ENCODE measurements at places on chromosomes 1 and 21.
A peak's percentile ranks its signal among the peaks of the same experiment; 100 is the strongest.

- no peak for DNase-seq
These were observed 10.7 kb upstream of the ELF3 start for GRCh38 chr1:201999625-202000238.

- DNase-seq: no peak
These were observed 5.7 kb upstream of the TENT5B start for GRCh38 chr1:27018316-27018715.

- no peak for DNase-seq
These were observed 79.8 kb upstream of the HAO2 start for GRCh38 chr1:119288751-119289150.

GRCh38 chr1:38092256-38092655 is 45.7 kb upstream of the POU3F1 start:
- no peak for DNase-seq

- peak; percentile 13 for DNase-seq
These were observed 1.6 kb downstream of the DRAXIN start for GRCh38 chr1:11693024-11693590.

GRCh38 chr1:171793636-171794035 is 12.2 kb downstream of the METTL13 start:
- no peak for DNase-seq

GRCh38 chr1:1540818-1541628 is 599 bp upstream of the TMEM240 start:
- no peak for DNase-seq

GRCh38 chr21:38236232-38236631 is 20.6 kb upstream of the KCNJ15 start:
- no peak for DNase-seq

DNA sequence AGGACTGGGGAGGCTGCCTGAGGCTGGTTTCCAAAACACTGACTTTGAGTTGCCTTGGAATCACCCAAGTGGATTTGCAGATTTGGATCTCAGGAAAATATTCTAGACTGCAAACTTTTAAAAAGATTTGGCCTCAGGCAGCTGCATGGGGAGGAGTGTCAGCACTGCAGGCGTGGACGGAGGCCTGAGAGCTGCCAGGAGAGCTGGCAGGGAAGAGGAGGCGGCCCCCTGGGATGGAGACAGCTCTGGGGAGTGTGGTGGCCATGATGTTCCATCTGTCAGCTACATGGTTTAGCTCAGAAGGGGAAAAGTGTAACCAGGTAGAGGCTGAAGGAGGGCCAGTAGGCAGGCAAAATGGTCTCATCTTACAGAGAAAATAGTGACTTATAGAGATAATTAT is 72.1 kb downstream of the VPS26C start:
- DNase-seq: no peak

DNA sequence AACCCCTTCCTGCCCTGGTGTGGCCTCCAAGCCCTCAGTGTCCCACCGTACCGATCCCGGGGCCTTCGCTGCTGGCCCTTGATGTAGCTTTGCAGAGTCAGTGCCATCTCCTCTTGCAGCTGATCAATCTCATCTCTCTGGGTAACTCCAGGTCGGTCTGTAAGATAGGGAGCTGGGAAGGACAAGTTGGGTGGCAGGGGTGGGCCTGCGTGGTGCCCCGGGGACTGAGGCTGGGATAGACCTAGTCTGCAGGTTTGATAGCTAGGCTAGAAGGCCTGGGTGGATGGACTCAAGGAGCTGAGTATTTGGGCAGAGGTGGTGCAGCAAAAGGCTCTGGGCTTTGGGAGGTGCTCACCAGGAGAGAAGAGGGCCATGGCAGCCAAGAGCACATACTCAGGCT is 4.9 kb downstream of the TOMM40L start:
- DNase-seq: no peak

GRCh38 chr1:151364996-151365395 is 7.5 kb downstream of the SELENBP1 start:
- no peak for DNase-seq

GRCh38 chr1:177077006-177077405 is 87.5 kb downstream of the ASTN1 start:
- DNase-seq: no peak

- DNase-seq: no peak
These were observed 30.0 kb upstream of the RGS4 start for GRCh38 chr1:163038928-163039706.

- no peak for DNase-seq
These were observed 93.9 kb upstream of the TARDBP start for GRCh38 chr1:10918531-10918930.

GRCh38 chr1:41981796-41982195 is 63.1 kb upstream of the HIVEP3 start:
- DNase-seq: no peak

DNA sequence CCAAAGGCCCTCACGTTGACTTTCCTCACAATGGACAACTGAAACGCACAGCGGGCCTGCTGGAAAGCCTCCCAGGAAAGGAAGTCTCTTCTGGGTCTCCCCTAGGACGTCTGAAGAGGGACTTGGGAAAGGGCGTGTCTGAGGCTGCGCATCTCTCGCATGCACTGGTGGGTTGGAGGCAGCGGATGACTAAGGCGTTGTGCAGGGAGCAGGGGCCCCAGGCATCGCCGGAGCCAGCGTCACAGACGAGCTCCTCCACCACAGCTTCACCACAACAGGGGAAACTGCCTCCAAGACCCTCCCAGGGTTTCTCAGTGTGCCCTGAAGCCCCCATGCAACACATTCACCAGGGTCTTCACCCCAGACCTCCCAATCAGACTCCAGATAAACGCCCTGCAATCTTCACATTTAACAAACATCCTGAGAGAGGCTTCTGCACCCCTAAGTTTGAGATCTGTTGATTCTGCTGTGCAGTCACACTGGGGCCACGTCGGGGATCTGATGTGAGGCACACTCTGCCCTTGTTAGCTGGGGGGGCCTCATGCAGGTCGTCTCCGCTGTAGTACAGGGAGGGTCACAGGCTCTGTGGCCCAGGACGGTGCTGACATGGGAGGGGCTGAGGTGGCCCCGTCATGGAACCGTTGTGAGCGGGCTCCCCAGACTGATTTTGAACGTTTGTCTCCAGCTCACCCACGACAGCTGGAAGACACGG is 7.0 kb upstream of the TFF1 start:
- no peak for DNase-seq

DNA sequence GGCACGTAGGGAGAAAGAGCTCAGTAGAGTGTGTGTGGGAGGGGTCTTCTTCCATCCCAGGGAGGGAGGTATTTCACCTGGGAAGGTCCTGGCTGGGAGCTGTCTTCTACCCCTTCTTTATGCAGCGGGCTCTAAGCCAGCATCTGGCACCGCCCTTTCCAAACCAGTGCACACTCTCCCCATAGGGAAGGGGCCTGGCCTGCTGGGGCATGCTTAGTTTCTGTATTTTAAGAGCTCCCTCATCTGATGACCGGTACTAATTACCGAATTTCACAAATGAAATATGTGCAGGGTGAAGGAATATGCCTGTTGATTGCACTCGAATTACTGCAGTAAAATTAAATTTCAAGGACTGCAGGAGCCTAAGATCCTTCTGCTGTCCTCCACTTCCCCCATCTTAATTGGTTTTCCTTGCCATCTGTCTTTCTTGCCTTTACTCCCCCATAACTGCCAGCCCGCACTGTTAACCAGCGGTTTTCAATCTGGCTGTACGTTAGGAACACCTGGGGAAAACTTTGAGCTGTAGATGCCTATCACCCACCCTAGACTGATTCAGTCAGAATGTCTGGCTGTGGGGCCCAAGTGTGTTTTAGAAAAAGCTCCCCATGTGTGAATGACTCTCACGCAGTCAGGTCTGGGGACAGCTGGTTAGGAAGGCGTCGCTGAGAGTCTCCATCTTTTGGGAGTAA is 20.1 kb downstream of the GALNT2 start:
- DNase-seq: no peak

- no peak for DNase-seq
These were observed 16.1 kb upstream of the TRABD2B start for GRCh38 chr1:48013270-48013669.

DNA sequence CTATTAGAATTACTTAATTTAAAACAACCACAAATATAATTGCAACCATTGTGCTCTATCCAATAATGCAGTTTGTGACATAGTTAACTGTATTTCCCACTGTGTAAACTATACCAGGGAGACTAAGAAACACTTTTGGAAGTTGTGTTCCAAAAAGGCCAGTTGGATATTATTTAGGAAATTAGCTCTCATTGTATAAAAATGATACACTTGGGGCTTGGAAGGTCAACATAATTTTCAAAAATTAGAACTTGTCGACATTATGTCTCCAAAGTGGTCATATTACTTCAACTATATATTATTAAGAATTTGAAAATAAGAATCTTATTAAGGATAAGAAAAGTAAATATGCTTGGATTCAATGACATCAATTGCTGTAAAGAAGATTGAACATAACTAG is 876.6 kb downstream of the MRPL39 start:
- DNase-seq: no peak

- DNase-seq: no peak
These were observed 603.2 kb downstream of the SMYD3 start for GRCh38 chr1:245903851-245904250.

GRCh38 chr21:15947677-15948076 is 217.9 kb downstream of the USP25 start:
- no peak for DNase-seq

GRCh38 chr1:105373681-105374080 is 1624.0 kb downstream of the AMY1C start:
- DNase-seq: no peak

DNA sequence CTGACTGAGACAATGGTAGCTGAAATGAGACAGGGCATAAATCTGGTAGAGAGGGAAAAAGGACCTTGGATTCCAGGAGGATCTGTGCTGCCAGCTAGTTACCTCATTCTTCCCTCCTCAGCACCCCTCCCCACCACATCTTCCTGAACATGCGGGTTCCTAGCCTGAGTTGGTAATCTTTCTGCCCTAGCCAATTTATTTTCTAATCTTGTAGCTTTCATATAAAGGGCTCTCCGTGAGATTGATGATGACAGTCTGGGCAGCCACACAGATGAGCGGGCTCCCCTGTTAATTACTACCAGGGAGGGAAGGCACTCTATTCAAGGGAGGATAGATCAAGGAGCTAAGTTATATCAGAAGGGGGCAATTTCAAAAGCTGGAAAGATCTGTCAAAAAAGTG is 20.2 kb downstream of the ARHGEF11 start:
- no peak for DNase-seq

- DNase-seq: no peak
These were observed 205.0 kb upstream of the NFIA start for GRCh38 chr1:60877376-60877775.

DNA sequence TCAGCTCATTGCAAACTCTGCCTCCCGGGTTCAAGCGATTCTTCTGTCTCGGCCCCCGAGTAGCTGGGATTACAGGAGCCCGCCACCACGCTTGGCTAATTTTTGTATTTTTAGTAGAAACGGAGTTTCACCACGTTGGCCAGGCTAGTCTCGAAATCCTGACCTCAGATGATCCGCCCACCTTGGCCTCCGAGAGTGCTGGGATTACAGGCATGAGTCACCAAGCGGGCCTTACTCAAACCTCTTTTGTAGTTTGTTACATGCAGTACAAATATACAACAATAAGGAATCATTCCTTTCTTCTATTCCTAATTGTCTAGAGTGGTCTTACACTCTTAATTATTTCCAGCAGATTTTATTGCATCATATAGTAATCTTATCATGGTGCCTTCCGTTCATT is 16.6 kb downstream of the SPATA17 start:
- DNase-seq: no peak

DNA sequence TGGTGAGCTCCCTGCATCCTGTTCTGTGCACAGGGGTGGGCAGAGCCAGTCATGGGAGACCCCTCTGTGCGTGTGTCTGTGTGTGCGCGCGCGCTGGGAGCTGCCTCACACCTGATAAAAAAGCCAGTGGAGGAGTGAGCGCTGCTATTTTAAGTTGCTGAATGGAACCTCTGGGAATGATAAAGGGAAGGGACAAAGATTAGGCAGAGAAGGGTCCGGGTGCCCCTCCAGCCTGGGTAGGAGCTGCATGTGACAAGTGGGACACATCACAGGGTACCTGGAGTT is 847 bp downstream of the ADORA1 start:
- DNase-seq: no peak

- DNase-seq: no peak
These were observed 541 bp upstream of the CD58 start for GRCh38 chr1:116571215-116571919.

DNA sequence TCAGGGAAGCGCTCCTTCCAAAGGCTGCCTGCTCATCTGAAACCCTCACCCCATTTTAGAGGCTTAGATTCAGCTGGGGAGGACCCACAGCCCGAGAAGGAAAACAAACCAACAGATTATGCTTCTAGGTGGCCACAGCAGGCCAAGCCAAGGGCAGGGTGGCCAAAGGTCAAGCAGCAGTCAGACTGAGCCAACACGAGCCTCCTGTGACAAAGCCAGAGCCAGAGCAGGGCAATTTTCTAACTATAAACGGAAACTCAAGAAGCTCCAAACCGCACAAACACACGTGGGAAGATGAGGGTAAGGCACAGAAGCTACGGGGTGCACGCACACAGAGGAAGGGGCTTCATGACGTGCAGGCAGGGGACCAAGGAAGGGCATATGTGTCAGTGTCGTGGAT is 64.1 kb downstream of the PLEKHA6 start:
- DNase-seq: no peak

DNA sequence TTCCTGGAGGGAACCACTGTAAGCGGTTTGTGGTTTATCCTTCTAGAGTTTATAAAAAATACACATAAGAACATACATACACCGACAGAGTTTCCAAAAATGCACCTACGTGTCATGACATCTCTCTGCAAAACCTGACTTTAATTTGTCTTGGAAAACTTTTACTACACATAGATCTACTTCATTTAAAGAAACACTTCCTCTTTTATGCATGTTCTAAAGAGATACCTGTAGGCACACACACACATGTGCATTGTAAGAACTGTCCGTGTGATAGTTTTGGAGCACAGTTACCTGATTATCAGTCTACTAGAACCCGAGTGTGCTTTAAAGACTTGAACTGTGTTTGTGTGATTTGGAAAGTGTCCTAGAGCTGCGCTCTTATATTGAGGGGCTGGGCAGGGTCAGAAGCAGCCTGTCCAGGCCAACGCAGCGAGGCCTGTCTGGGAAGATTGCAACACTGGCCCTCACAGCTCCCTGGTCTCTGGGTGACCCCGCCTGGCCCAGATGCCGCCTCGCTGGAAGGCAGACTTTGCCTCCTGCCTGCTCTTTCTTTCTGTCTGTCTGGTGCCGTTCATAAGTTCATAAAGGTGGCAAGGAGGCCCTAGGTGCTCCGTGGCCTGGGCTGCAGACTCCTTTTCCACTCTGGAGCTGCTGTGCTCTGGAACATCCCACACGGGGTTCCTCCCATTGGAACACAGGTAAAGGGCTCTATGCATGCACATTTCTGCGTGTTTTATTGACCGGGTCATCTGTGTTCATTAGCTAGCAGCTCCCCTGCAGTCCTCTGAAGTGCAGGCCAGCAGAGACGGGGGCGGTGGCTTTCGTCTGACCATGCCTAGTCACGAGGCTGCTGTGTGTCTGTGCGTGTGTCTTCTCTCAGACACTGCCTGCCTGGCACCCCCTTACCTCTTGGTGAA is 46.3 kb downstream of the AGPAT3 start:
- no peak for DNase-seq

GRCh38 chr1:244099258-244099930 is 48.3 kb downstream of the ZBTB18 start:
- DNase-seq: no peak

GRCh38 chr21:36661511-36662309 is 37.2 kb upstream of the SIM2 start:
- no peak for DNase-seq

All from stimulated activated CD8-positive, alpha-beta memory T cell treated with anti-CD3 and anti-CD28 coated beads, Interleukin-2, amount 100 ng/mL, for 1 hour (primary cell).